ENCODE measurements at places on chromosomes 16 and 17. TPM values are rescaled to one million over a fixed set of nuclear protein-coding genes. Genes with fewer than 3 reads are reported as not detected.

MT1G gene
- not detected for total RNA-seq

OR1F1 gene
- not detected for total RNA-seq

UNC13D gene
- 2.5 TPM for total RNA-seq

HSD17B1 gene
- total RNA-seq, result 0.76 TPM

UNC45B gene
- total RNA-seq, result not detected

RGS9 gene
- total RNA-seq, result 2.3 TPM

IRX3 gene
- 2.0 TPM for total RNA-seq

HOXB3 gene
- 5.7 TPM for total RNA-seq

ZSWIM7 gene
- 30.8 TPM for total RNA-seq

CACNG1 gene
- total RNA-seq, result not detected

CBFA2T3 gene
- total RNA-seq, result under 0.01 TPM

C16orf90 gene
- total RNA-seq, result not detected

KRTAP16-1 gene
- not detected for total RNA-seq

KCNAB3 gene
- total RNA-seq, result 0.17 TPM

SCO1 gene
- total RNA-seq, result 28.9 TPM

CSF3 gene
- total RNA-seq, result not detected

KRTAP4-3 gene
- total RNA-seq, result not detected

NPIPB6 gene
- not detected for total RNA-seq

MYOCD gene
- total RNA-seq, result not detected

IL17C gene
- total RNA-seq, result not detected

KCNJ16 gene
- total RNA-seq, result not detected

SOX8 gene
- 0.34 TPM for total RNA-seq

PROCA1 gene
- total RNA-seq, result 0.26 TPM

CIITA gene
- 0.33 TPM for total RNA-seq

SRCIN1 gene
- under 0.01 TPM for total RNA-seq

C17orf78 gene
- not detected for total RNA-seq

AGRP gene
- total RNA-seq, result not detected

NTN3 gene
- 0.09 TPM for total RNA-seq
